KG1 (cell line): ENCODE measurements at places on chromosomes 3 and 15.

DNA sequence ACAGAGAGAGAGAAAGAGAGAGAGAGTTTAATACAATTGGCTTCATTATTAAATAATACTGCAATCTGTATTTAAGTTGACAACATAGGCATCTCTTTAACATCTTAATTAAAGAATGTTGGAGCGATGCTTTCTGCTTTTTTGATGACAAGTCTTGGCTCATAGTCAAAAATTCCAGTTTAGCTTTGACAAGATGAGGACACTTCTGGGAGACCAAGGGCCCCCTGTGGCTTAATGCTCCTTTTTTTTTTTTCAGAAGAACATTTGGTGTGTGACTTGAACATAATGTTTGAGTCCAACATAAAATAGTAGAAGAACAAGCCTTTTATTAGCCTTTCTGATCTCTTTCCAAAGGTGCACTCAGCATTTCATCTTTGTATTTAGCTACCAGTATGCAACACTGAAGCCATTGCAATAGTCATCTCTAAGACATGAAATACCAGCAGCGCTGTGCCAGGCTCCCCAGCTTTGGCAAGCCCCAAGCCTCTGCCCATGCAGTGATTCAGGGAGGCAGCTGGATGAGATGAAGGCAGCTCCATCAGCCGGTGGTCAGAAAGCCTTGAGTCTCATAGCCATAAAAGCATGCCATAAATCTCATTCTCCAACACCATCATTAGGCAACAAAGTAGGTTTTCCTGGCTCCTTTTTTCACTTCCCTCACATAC, 349.4 kb upstream of the SEMA6D start:
- DNase-seq = no peak

DNA sequence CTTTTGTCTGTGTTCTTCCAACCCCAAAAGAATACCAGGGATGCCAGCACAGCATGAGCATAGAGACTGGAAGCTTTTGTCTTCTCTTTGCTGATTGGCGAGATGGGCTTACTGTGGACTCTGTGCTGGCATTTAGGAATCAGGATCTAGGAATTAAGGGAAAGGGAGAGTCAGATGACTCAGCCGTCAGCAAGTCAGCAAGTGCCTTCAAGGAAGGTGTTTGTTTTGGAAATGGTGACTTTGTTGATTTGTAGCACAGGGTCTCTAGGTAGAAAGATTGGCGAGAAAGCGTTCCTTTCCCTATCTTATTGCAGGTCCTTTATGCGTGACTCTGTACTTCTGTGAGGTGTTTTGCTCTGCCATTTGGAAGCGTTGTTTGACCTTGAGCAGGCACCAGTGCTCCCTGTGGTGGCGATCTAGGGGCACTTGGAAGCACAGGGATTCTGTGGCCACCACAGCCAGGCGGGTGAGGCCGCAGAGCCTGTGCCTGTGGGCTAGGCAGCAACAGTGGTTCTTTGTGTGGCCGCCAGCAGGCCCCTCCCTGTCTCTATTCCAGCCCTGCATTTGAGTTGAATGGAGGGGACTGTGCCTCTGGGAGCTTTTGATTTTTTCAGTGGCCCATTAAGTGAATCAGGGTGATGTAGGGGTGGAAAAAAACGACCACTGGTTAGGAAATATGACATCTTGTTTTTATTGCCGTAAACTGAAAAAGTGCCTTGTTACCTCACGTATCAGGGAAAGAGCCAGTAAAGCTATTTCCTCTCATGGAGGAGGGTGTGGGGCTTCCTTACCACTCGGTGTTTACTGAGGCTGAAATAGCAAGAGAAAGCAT, 19.0 kb downstream of the FAN1 start:
- no peak for DNase-seq

GRCh38 chr3:191688756-191689433, 227.9 kb downstream of the PYDC2 start:
- DNase-seq = no peak

DNA sequence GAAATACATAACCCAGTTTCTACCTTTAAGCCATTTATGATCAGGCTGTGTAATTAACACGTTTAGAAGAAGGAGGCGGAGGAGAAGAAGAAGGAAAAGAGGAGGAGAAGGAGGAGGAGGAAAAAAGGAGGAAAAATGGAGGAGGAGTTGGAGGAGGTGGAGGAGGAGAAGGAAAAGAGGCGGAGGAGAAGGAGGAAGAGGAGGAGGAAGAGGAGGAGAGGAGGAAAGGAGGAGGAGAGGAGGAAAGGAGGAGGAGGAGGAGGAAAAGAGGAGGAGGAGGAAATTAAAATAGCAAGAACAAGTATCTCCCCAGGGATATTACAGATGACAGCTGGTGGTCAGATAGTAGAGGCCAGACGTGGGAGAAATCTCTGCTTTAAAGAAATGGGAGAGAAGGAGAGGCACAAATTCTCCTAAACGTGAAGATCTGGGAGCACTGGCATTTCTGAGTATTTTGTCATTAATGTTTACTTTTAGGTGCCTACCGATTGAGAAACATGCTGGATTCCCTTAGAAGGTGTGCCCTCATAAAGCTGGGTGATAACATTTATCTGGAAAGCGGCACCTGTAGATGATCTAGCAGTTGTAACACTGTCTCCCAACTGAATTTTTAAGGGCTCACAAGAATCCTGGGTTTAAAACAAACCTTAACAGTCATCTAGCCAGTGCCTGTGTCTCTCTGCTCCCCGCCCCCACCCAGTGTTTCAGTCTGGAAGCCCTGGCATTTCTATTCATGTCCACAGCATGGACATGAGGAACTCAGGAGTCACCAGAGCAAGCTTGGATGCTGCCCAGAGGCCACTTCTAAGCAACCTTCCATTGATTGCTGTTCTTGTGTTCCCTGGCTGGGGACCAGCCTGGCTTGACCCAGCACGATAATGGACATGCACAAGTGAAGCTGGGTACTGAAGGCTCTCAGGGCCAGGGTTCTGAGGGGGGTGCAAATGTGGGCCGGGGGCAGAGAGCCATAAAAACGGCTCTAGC, 75.2 kb downstream of the CHRNA7 start:
- no peak for DNase-seq

DNA sequence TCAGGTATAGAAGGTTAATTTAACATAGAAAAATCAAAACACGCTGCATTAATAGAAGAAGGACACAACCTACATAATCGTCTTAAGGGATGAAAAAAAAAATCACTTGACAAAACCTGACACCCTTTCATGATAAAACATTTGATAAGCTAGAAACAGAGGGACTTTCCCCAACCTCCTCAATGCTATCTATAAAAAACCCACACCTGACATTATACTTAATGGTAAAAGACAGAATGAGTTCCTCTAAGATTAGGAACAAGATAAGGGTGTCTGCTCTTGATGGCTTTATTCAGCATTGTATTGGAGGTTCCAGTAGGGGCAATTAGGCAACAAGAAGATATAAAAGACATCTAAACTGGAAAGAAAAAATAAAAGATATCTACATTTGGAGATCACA, 69.9 kb upstream of the KBTBD8 start:
- DNase-seq = no peak
